SW480 (cell line): ENCODE measurements at places on chromosomes 1 and 21.

DNA sequence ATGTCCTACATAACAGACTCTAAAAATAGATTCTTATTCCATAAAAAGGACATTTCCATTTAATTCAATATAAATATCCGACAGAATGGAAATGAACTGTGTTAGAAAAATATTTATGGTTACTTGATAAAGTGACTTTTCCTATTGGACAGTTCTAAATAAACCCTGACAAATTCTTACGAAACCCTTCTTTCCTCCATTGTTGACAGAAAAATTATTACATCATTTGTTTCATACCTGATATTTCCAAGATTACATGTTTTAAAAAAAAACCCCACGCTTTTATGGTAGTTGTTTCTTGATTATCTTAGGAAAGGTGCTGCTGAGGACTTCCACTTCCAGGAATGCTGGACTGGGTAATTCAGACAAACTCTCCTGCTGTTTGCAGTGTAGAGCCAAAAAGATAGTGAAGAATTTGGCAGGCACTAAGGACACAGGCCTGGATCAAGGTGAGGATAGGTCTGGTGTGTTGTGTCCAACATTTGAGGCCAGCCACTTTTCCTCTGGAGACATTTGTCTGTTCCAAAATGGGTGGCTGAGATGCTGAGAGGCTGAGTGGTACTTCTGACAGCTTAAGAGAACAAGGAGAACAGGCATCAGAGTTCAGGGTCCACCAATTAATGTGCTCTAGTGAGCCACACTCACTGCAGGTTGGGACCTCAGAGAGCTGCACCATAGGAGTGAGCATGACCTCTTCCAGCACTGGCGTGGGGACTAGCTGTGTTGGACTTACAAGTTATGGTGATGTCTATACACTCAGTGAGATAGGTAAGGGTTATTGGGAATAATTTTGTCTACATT, 7.0 kb upstream of the C1orf116 start:
- DNase-seq = no peak

DNA sequence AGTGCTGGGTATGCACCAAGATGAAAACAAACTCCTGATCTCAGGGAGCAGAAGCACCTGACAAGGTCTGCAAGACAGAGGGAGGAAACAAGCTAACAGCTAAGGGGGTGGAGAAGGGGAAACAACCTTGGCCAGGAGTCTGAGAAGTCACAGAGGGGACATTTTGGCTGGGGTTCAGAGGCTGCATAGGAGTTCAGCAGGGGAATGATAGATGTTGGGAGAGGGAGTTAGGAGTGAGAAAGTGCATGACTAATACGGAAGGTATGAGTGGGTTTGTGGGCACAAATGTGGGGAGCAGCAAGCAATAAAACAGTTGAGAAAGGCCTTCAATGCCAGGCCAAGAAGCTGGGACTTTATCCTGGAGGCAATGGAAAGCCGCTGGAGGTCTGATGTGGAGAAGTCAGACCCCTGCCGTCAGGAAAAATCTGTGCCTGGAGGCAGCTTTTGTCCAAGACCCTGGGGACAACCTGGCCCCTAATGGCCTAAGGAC, 16.4 kb downstream of the EPHA2 start:
- peak; percentile 87 for DNase-seq

GRCh38 chr1:94178901-94179300, 58.0 kb upstream of the ABCA4 start:
- DNase-seq = no peak

DNA sequence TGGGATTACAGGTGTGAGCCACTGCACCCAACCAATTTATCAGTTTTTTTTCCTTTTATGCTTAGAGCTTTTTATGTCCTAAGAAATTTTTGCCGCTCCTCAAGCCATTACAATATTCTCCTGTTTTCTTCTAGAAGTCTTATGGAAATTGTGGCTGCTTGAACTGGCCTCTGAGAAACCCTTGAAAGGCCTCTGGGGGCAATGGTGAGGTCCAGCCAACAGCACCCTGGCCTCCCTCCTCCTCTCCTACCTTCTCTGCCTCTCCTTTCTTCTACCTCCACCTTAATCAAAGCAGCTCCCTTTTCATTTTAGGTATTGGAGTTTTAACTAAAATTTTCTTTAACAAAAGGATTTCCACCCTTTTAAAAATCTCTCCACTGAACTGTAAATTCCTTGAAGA, 24.5 kb upstream of the RGS16 start:
- no peak for DNase-seq

DNA sequence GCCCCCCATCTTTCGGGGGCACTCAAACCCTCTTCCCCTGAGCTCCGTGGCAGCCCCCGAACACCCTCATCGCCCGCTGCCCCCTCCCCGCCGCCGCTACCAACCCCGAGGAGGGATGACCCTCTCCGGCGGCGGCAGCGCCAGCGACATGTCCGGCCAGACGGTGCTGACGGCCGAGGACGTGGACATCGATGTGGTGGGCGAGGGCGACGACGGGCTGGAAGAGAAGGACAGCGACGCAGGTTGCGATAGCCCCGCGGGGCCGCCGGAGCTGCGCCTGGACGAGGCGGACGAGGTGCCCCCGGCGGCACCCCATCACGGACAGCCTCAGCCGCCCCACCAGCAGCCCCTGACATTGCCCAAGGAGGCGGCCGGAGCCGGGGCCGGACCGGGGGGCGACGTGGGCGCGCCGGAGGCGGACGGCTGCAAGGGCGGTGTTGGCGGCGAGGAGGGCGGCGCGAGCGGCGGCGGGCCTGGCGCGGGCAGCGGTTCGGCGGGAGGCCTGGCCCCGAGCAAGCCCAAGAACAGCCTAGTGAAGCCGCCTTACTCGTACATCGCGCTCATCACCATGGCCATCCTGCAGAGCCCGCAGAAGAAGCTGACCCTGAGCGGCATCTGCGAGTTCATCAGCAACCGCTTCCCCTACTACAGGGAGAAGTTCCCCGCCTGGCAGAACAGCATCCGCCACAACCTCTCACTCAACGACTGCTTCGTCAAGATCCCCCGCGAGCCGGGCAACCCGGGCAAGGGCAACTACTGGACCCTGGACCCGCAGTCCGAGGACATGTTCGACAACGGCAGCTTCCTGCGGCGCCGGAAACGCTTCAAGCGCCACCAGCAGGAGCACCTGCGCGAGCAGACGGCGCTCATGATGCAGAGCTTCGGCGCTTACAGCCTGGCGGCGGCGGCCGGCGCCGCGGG, 837 bp downstream of the FOXD3 start:
- peak; percentile 34 for DNase-seq

GRCh38 chr1:89451011-89451410, 73.6 kb upstream of the LRRC8B start:
- DNase-seq = peak; percentile 20

GRCh38 chr1:222739465-222739864, 2.5 kb downstream of the FAM177B start:
- no peak for DNase-seq

- DNase-seq = no peak
Measured at GRCh38 chr1:15709226-15709625, 25.1 kb downstream of the PLEKHM2 start.

GRCh38 chr1:214898718-214899117, 183.8 kb upstream of the KCNK2 start:
- DNase-seq = no peak

DNA sequence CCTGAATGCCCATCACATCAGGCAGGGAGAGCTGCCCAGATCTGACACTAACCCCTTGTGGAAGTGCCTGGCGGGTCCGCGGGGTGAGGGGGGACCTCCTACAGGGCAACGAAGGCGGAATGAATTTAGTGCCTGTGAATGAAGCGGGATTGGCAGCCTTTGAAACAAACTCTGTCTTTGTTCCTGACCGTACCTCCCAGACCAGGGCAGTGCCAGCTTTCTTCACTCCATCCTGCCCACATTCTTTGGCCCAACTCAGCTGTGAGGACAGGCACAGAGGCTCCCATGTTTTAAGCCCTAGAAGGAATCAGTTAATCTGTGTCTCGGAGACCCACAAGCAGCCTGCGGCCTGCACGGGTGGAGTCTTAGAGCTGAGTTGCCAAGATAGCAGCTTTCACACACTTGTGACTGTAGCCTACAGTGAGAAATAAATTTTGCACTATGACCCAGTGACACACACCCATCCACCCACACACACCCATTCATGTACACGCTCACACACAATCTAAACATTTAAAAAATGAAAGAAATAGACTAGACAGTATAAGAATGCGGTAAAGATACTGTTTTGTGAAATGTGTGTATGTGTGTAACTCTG, 60.1 kb upstream of the USP24 start:
- DNase-seq = peak; percentile 32

- DNase-seq = no peak
Measured at GRCh38 chr1:167516404-167517388, 1.6 kb downstream of the CD247 start.

GRCh38 chr1:117663156-117663902, 57.5 kb downstream of the TENT5C start:
- no peak for DNase-seq

DNA sequence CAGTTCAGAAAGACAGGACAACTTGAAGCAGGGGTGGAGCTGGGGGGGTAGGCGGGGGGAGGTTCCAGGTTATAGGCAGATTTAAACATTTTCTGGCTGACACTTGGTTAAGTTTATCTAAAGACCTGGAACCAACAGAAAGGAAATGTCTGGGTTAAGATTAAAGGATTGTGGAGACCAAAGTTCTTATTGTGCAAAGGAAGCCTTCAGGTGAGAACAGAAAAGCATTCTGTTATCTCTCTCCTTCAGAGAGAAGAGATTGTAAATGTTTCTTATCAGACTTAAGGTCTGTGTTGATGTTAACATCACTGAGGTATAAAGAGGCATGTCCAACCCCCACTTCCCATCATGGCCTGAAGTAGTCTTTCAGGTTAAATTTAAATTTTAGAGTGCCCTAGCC, 3.7 kb upstream of the ACADM start:
- no peak for DNase-seq

DNA sequence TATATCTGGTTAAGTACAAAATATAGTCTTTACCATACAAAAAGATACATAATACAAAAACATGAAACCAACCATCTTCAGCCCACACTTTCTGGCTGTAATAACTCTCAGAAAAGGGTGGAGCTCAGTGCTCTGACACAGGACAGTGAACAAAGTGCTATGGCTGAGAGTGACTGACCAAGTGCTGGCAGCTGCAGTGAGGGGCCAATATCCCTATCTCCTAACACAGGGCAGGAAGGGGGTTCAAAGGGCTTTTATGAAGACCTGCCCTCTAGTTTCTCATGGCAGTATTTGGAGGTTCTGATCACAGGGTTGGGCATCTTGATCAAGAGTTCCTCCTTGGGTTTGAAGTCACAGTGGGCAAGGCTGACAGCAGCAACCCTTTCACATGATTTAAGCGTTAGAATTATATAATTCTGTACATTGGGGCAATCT, 3.9 kb downstream of the TXNIP start:
- no peak for DNase-seq

GRCh38 chr1:201686714-201687455, 142.1 kb upstream of the IPO9 start:
- DNase-seq = no peak

- no peak for DNase-seq
Measured at GRCh38 chr1:210361665-210362064, 33.0 kb downstream of the HHAT start.

- DNase-seq = no peak
Measured at GRCh38 chr1:90722874-90723589, 5.9 kb upstream of the BARHL2 start.

DNA sequence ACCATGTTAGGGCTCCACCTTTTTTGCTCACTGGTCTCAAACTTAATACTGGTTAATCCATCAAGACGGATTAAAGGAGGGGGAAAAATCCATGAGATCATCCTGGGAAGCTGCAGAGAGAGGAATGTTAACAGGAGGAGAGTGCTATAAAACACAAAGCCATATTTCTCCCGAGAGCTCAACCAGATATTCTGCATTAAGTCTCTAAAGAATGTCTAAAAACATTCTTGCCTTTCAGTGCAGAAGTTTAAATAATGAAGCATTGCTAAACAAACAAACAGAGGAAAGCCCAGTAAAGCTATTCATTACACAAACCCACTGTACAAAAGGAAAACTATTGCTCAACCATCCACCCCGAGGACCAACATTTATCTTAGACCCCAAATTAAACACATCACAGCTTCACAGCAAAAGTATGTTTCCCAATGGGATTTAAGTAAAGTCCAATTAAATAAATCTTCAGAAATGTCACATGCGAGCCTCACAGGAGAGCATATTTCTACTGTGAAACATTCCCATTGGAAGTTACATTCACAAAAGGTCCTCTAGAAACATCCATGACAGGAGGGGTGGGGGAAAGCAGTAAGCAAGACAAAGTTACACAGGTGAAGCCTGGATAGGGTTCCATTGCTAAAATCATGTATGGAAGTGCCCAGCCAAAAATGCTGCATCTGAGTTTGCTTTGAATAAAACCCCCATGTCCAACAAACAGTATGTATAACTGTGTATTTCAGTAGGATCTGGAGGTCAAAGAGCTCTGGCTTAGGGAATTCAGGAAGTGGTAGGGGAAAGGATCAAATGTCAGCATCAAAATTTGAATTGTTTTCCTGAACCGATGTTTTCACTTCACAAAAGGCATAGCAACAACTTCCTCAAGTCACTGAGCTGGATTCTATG, 23.3 kb downstream of the DUSP10 start:
- no peak for DNase-seq

DNA sequence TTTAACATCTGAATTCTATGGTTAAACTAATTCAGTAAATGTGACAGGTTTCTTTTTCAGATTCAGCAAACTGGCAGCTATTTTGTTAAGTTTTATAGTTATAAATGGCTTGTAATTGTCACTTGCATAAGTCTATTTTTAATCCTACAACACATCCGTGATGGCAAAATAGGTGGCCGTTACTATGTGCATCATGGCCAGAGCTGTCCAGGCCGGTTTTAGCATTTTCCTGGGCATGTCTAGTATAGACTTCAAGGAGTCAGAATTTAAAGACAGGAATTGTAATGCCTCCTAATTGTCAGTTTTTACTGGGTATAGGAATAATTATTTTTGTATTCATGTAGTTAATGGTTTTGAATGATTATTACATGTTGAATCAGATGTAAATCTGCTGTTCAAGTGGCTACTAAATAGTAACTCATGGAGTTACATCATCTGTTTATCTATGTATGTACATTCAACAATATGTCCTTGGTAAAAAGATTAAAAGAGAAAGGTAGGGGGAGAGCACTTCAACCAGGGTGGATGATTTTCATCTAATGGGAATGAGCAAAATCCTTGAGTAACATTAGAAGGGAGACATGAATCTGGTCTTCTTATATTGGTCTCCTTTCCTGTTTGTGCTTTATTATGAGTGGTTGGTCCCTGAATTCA, 3.2 kb upstream of the B3GALT2 start:
- DNase-seq = no peak
